Tibial nerve (tissue), 4 donors: ENCODE measurements at places on chromosomes 4 and X.

DNA sequence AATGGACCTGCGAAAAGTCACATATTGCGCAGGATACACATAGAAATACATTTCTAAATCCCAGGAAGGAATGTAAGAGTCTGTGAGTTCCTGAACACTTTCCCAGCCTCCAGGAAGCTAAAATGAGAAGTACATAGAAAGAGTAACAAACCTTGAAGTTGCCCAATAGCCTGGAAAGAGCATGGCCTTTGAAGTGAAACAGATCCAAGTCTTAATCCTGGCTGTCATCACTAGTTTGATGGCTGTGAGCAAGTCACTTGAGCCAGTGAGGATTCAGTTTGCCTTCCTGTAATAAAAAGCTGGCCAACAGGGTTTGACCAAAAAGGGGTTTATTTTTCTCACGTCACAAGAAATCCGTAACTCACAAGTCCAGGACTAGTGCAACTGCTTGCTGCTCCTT, 69.8 kb downstream of the ARHGEF38 start:
- DNase-seq = no peak

DNA sequence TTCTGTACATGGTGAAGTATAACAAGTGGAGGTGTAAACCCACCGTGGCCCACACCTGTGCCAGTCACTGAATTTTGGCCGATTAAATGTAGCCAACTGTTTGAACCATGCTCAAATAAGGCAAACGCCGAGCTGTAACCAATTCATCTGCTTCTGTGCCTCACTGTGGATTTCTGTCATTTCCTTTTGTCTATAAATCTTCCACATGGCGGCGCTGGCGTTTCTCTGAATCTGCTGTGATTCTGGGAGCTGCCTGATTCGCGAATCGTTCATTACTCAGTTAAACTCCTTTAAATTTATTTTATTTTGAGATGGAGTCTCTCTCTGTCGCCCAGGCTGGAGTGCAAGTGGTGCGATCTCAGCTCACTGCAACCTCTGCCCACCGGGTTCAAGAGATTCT, 19.2 kb downstream of the SUPT20HL2 start:
- peak; percentile 4 for DNase-seq

DNA sequence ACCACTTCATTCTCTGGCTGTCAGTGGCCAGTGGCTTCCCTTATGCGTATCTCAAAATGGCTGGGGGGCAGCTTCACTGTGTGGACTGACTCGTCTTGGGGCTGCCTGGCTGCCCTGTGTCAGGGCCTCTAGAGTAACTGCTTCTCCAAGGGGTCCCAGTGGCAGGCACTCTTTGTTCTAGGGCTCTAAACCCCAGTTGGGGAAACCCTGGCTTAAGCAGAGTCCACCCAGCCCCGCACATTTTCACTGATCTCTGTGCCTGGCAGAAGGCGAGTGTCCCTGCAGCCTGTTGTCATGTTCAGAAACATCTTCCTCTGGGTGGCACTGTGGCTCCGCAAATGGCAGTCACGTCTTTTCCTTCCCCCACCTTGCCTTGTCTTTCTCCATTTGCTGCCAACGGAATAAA, 59.7 kb downstream of the NBDY start:
- DNase-seq = no peak

DNA sequence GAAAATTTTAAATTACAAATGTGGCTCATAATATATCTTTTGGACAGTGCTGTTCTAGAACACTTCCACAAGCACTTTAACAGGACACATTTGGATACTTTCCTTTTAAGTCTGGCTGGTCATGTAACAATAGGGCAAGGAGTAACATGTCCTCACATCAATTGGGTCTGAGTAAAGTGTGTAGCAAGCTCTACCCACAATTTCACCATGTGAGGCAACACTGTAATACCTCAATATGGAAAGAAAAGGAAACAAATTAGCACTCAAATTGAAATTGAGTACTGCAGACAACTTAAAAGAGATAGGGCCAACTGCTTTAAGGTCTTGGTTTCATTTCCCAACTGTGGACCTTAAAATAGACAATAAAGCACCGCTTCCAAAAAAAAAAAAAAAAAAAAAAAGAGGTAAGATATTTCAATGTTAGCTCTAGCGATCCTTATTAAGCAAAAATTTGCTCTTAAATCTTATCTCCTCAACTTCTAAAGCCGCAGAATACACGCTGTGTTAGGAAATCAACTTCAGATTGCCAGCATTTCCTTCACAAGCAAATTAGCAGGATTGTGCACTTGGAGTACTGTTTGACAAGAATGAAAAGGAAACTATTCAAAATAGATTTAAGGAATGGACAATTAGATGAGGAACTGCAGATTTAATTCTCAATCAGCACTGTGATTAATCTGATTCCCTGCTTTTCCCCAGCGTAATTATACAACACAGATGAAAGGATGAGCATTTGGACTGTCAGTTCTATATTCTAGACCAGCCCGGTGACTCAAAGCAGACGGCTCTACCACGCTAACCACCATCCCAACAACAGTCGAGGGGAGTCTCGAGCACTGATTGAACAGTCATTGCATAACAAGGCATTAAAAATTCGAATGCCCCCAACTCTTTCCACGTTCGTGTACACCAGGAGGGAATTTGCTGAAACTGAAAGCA, 1.6 kb downstream of the CASK start:
- peak; percentile 4 for DNase-seq

- DNase-seq = no peak
Measured at GRCh38 chr4:144750348-144750747, 104.4 kb downstream of the HHIP start.

- DNase-seq = no peak
Measured at GRCh38 chrX:108000751-108001150, 18.6 kb upstream of the TEX13B start.

- no peak for DNase-seq
Measured at GRCh38 chr4:130814896-130815295, 1718.9 kb downstream of the C4orf33 start.

GRCh38 chrX:109959356-109959871, 43.5 kb upstream of the TMEM164 start:
- DNase-seq = no peak

- no peak for DNase-seq
Measured at GRCh38 chrX:7244405-7244804, 96.5 kb upstream of the PUDP start.

DNA sequence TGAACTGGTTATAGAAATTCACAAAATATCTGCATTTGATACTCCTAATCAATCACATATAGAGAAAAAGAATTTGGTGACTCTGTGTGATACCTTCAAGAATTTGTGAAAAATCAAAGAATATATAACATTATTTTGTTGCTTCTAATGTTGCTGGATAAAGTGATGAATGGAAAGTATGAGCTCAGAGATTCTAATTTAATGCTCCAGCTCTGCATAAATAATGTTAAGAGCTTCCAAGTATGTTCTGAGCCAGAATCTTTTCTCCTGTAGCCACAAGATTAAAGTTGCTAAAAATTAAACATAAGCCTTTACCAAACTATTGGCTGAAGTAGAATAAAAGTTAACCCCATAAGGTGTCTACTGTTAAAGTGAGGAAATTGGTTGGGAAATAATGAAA, 294.7 kb upstream of the CT83 start:
- DNase-seq = no peak

GRCh38 chrX:151006410-151007109, 23.4 kb downstream of the HMGB3 start:
- no peak for DNase-seq

DNA sequence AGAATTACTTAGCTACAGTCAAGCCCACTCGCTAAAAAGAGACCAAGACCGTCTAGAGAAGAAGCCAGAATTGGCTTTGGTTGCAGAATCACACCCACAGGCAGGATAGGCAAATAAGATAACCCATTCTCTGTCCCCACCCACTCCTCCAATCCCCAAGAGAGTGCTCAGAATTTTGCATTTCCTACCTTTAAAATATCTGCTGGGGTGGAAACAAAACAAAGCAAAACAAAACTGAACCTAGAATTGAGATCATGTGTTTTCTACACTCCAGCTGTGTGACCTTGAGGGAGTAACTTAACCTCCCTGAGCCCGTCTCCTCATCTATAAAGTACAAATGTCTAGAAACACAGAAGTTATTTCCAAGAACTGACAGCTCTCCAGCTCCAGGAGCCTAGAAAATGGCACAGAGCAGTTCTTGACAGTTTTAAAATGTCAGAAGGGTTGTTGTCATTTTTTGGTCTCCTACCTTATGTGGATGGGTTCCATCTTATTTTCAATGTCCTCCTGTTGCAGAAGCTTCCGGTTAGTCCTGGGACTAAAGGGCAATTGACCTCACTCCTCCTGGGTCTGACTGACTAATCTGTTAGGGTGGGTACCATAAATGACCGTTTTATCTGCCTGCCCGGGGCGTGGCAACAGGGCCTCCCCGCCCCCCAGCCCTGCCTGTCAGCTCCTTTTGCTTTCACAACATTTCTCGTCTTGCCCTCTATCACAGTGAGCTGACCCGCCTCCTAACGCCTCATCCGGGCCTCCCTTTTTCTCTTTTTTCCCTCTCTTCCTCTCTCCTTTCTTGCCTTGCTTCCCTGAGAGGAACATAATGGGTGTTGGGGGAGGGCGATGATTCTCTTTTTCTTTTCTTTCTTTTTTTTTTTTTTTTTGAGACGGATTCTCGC, 114.0 kb downstream of the RBM47 start:
- DNase-seq = no peak

- DNase-seq = no peak
Measured at GRCh38 chr4:99828477-99828876, 11.8 kb downstream of the DAPP1 start.

- no peak for DNase-seq
Measured at GRCh38 chrX:128438082-128438481, 385.9 kb upstream of the ACTRT1 start.

DNA sequence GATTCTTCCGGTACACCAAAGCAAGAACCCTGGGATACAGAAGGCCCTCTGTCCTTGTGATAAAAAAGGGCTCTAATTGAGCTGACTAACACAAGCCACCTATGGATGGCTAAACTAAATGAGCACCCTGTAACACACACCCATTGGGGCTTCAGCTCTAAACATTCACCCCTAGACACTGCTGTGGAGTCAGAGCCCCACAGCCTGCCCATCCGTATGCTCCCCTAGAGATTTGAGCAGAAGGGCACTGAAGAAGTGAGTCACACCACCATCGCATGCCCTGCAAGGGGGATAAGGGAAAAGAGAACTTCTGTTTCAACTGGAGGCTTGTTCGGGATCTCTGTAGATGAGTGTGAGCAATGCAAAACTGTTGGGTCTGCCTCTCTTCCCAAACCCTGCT, 545.2 kb downstream of the KCTD8 start:
- DNase-seq = no peak

- no peak for DNase-seq
Measured at GRCh38 chrX:53547668-53548067, 113.5 kb upstream of the HSD17B10 start.

DNA sequence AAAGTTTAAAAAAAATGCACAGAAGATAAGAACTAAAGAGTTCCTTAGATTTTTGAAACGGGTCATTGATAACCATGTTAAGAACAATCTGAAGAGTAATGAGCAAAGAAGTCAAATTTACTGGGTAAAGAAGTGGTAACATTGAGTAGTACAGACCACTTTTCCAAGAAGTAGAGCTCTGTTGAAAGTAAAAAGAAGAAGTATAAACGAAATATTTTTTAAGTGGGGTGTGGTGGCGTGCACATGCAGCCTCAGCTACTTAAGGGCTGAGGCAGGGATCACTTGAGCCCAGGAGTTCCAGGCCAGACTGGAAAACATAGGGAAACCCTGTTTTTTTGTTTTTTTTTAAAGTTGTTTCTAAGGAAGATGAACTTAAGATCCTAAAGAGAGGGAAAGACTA, 68.5 kb downstream of the UBA6 start:
- no peak for DNase-seq

DNA sequence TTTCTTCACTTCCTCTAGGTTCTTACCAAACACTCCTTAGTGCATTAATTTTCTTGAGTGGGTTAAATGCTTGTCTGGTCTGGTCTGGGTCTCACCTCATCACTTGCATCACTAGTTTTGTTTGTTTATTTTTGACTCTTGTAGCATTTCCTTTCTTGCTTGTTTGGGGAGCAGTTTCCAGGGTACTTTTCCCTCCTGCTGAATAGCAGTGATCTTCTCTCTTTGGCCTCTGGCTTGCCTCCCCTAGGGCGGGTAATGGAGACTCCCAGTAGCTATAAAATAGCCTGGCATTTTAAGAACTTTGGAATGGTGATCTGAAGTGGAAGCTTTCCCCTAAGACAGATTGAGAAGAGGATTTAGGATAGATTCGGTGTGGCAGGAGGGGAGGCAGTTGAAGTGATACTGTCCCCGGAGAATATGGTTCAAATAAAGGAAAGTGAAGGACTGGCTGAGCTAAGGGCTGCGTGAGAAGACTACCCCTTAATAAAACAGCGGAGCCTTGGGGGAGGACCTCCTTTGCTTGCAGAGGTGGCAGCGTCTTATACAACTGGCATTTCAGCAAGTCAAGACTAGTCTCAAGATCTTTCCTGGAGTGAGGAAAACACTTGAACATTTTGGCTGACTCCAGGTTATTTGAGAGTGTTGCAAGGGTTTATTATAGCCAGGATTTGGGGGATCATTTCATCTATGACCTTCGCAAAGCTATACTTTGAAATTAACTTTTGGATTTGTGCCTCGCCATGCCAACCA, 190.6 kb downstream of the FRAS1 start:
- DNase-seq = no peak

DNA sequence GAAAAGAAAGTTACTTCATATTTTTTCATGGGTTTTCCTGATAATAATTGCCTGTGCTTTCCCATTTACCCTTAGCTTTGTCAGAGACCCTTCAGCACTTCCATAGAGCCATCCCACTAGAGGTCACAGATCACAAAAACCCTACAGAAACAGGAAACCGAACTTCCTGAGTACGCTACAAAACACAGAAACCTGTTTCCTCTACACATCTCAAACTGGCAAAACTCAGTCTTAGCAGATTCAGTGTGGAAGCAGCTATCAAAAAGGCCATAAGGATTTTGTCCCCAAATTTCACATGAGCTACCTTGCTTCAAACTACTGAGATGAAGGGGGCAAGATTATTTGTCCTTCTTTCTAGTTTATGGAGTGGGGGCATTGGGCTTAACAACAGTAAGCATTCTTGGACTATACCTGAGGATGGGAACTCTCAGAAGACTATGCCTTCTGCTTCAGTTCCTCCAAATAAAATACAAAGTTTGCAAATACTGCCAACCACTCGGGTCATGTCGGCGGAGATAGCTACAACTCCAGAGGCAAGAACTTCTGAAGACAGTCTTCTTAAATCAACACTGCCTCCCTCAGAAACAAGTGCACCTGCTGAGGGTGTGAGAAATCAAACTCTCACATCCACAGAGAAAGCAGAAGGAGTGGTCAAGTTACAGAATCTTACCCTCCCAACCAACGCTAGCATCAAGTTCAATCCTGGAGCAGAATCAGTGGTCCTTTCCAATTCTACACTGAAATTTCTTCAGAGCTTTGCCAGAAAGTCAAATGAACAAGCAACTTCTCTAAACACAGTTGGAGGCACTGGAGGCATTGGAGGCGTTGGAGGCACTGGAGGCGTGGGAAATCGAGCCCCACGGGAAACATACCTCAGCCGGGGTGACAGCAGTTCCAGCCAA, at the start of gene MMRN1:
Gene MMRN1, plus strand, starts transcription at position 206 of the 902 bp plus-strand sequence. Its CDS starts 118 bp downstream, at position 324.
- DNase-seq = no peak

GRCh38 chr4:157076578-157076947, 613 bp downstream of the GLRB start:
- DNase-seq = no peak
